NCI-H2029 (cell line): ENCODE measurements at places on chromosomes 7 and 10.

DNA sequence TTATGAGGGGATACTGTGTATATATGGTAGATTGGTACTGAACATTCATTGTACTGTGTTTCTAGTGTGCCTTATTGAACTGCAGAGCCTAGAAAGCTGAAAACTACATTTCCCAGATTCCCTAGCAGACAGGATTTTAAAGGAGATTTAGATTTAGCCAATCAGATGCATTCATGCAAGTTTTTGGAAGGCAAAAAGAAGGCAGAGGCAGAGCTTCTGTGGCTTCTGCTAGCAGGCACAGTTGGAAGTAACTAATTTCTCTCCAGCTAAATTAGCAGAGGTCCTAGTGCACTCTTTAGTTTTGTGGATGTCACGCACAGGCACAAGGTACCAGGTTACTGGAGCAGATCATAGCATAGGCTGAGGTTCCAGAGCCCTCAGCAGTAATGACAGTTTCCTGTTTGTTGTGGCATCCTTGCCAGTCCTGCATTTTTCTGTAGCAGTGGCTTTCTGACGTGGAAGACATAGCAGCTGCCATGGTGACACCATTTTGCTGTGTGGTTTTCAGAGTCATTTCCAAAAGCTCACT is 83.7 kb upstream of the CCDC71L start:
- DNase-seq: no peak

DNA sequence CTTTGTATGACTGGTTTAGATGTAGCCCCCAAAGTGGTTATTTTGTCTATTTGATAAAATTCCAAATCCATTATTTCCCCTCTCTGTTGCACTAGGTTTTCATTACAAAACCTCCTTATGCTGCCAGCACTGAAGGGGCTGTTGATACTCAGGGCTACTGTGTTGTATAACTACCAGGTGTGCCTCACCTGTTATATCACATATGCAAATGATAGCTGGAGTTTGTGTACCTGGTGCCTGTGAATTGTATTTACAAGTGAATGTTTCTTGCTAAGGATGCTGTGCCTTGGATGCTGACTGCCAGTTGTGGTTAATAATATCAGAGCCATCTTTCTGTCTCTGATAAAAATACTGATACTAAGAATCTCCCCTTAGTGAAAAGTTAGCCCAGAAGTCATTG is 84.8 kb upstream of the CCDC6 start:
- peak; percentile 71 for DNase-seq

GRCh38 chr7:151518105-151518946 is 1.4 kb downstream of the RHEB start:
- no peak for DNase-seq

DNA sequence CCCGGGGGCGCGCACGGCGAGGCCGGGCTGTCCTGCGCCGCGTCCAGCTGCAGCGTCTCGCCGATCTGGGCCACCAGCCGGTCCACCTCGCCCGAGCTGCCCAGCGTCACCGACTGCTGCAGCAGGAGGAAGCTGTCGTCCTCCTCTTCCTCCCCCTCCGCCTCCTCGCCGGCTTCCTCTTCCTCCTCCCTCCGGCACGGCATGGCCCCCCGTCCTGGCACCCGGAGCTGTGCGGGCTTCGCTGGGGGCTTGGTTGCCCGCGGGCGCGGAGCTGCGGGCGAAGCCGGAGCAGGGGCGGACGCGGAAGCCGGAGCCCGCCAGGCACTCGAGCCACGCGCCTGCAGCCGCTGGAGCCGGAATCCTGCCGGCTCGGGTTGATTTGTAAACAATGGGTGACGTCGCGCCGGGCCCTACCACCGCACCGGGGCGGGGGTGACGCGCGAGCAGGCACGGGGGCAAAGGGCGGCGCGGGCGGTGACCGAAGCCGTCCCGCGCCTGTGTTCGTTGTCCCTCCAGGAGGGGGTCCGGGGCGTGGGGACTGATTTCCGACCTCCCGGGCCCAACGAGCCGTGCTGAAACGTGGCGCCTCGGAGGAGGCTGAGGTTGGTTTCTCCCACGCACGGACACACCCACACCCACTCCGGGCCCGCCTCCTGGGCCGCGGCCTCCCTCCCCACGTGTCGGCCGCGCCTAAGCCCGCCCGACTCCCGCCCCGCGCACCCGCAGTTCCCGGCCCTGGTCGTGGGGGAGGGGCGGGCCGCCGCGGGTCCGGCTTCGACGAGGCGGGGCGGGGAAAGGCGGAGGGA is at the start of gene FRAT2:
Gene FRAT2, minus strand, starts transcription at position 360 of the 806 bp plus-strand sequence. Its CDS starts 157 bp downstream, at position 203.
- peak; percentile 55 for DNase-seq

DNA sequence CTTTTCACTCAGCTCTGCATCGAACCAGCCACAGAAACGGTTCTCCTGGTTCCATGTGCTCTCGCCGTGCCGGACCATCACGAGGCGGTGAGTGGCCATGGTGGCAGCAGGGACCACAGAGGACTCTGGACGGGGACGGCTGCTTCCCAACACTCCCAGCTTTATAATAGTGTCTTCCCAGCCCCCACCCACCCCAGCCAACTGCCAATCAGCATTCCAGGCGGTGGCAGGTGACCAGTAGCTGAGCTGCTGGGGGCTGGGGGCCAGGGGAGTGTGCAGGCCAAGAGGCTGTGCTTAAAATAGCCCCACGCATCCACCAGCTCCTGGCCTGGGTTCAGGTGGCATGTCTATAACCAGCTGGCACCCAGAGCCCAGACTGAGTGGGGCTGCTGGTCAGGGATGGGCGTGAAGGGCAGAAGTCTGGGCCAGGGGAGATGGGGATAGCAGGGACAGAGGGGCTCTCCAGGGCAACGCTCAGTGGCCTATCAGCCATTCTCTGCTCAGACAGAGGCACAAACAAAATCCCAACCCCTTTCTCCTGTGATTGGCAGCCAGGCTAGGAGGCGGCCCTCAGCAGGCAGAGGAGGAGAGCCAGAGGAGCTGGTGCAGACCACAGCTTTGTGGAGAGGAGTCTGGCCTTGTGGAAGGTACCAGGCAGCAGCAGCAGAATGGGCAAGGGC is at the start of gene PGAM2:
Gene PGAM2, minus strand, starts transcription at position 137 of the 680 bp plus-strand sequence. Its CDS starts 38 bp downstream, at position 99.
- peak; percentile 21 for DNase-seq

DNA sequence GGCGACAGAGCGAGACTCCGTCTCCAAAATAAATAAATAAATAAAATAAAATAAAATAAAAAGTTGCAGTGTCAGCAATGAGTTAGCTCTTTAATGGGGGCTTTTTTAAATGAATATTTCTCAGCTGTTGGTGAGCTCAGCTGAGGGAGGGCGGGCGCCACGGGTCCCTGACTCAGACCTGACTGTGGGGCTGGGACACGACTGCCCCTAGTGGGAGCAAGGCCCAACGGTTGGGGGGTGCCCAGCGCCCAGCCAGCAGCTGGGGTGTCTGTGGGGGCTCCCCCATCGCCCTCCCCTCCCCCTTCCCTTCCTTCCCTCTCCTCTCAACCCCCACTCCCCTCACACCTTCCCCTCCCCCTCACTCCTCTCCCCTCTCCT is 46.6 kb downstream of the PWWP2B start:
- DNase-seq: no peak

GRCh38 chr7:35508623-35509400 is 186.1 kb downstream of the HERPUD2 start:
- no peak for DNase-seq

DNA sequence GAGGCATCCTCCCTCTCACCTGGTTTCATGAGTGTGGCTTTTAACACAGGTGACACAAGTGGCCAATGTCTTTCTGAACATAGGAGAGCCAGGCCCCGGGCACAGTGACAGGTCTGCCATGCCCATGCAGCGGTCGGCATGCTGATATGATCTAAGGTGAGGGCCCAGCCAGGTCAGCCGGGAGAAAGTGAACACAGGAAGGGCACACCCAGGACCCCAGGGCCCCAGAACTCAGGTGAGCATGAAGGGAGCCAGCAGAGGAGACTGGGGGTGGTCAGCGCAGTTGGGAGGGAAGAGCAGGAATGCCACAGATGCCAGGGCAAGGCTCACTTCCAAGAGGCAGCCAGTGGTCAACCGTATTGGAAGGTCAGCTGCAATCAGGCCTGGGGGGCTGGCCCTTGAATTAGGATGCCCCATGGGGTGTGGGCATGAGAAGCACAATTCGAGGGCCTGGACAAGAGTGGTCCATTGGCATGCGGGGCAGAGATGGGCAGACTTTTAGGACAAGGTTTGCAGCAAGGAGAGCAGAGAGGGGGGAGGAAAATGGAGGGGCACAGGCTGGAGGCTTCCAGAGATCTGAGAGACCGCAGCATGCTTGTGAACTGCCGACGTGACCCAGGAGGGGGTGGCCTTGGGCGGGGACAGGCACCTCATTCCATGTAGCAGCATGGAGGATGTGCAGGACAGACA is 3.9 kb upstream of the INPP5A start:
- DNase-seq: no peak

GRCh38 chr7:1850111-1850975 is 180.3 kb downstream of the ELFN1 start:
- DNase-seq: no peak

DNA sequence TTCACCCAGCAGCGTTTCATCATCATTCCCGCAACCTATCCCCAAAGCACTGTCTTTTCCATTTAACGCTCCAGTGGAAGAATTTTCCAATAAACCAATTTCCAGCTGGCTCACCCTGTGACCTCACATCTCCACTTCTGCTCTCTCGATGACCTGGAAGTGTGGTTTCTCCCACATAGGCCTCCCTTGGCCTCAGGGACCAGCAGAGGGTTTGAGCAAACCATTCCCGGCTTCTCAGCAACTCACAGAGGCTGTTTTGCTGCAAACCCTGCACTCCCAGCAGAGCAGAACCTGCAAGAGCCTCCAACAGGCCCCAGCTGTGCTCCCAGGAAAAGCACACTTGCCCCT is 523.0 kb upstream of the FOXK1 start:
- no peak for DNase-seq

GRCh38 chr10:78744056-78744455 is 324.7 kb upstream of the ZMIZ1 start:
- no peak for DNase-seq

DNA sequence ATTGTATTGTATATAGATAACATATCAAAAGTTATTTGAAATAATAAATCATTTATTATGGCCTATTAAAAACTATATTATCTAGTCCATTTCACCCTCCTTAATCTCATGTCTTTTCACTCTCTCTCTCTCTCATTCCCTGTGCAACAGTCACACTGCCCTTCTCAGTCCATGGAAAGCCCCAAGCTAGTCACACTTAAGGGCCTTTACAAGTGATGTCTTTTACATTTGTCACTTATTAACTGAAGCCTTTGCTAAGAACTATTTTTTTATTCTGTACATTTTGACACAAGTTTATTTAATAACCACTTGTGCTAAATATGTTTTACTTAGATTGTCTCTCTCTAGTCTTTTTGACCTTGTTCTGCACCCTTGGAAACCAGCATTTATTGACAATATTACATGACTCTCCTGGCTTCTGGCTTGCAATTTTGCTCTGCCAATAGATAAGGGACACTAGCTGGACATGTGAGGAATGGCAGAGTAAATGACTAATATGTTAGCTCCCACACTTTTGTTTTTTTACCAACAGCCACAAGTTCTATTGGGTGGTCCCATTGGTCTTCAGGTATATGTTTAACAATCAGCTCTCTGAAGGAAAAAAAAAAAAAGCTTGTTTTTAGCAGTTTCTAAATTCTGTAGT is 706.8 kb upstream of the POT1 start:
- no peak for DNase-seq
